ENCODE measurements at places on chromosomes 5 and 9.
A peak's percentile ranks its signal among the peaks of the same experiment; 100 is the strongest.

GRCh38 chr9:135008416-135008815, 79.1 kb upstream of the OLFM1 start:
- no peak for DNase-seq

DNA sequence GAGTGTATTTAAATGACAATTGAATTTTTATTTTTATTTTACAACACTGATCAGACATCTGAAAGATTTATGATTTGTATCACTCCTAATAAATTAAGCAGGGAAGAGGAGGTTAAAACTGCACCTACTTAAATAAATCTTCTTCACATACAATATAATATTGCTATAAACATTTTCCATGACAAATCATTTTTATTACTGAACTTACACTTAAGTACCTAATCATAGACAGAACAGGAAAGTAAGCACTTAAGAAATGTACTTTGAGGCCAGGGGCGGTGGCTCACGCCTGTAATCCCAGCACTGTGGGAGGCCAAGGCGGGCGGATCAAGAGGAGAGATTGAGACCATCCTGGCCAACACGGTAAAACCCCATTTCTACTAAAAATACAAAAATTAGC, 3.8 kb downstream of the PFDN1 start:
- DNase-seq, result no peak

DNA sequence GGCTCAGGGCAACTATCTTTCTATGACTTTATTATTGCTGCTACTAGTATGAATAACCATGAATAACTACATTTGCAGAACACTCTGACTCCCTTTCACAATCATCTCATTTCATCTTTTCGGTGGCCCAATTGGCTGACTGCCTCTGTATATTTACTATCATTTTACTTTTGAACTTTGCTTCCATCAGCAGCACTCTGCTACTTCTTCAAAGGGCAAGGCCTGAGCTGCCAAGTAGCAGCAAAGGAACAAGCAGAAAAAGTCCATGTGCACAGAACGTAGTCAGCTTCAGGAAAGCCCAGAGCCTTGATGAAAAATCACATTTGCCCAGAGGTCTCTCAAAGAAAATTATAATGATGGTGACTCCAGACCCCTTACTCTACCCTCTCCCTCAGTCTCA, 214.5 kb upstream of the PUM3 start:
- DNase-seq, result no peak

GRCh38 chr9:14236591-14236990, 77.3 kb downstream of the NFIB start:
- no peak for DNase-seq

GRCh38 chr9:129363216-129363873, 185.3 kb upstream of the IER5L start:
- no peak for DNase-seq

DNA sequence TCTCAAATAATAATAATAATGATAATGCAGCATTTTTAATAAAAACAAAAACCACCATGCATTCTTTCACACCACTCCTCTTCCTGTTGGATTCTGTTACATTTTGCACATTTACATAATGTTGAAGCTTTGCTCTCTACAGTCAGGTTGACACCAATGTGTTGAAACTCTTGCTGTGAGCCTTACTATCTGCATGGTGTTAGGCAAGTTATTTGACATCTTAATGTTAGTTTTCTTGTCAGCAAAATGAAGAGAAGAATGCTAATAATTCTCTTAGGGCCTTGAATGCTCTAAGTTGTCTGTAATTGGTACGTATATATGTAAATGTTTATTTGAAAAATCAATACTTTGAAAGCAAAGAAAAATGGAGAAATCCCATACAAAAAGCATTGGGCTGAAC, 525.5 kb upstream of the PTGER4 start:
- no peak for DNase-seq

DNA sequence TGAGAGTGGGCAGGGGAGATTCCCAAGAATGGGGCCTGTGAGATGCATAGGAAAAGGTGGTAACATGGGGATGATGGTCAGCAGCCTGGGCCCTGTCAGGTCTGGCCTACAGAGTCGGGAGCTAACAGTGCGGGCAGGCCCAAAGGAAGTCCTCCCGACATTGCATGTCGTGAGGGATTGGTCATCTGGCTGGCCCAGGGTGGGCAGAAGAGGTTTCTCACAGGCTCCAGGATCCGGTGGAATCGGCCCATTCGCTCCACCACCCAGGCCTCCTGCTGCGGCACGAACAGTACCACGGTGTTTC, 514 bp downstream of the STOML2 start:
- DNase-seq, result no peak

DNA sequence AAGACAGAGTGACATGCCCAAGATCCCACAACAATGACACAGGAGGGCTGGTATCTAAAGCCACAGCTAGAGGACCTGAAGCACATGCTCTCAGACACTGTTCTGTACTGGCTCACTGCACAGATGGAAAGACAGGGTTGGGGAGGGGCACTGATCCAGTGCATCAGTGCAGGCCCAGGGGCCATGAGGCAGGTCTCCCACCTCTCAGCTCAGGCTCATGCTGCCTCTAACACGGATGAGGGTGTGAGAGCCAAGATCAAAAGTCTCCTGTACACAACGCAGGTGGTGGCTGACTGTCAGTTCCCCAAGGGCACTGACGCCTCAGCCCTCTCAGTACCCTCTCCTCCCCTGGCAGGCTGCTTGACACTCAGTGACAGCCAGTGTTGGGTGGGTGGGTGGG, 10.9 kb downstream of the RAPGEF1 start:
- peak; percentile 52 for DNase-seq

DNA sequence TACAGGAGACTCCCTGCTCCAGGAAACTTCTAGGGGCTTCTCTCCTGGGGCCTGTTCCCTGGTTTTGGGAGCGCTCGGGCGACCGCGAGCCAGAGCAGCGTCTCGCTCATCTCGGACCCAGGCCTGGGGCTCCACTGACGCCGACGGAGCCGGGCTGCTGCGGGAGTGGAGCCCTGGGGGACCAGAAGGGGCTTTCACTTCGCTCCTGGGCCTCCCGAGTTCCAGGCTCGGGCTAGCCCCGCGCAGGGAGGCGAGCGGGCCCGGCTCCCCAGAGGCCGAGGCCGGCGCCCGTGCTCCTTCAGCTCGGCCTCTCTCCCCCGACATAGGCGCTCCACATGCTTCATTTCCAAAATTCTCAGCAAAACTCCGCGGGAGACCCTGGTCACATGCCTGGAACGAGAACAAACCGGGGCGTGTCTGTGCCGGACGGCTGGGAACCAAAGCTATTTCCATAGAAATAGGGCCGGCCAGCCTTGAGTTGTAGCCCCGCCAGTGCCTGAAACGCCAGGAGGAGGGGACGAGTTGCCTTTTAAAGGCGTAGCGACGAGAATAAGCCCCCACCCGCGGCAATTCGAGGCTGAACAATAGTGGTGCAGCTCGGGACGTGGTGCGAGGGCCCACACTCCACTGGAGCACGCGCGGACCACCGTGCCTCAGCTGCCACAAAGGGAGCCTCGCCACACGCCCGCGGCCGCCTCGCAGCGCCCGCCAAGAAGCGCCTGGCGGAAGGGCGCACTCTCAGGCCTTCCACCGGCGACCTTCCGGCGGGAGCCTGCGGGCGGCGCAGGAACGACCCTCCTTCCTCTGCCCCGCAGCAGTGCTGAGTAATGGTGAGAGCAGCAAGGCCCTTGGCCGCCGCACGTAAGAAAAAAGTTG, 1.1 kb upstream of the G3BP1 start:
- peak; percentile 5 for DNase-seq

DNA sequence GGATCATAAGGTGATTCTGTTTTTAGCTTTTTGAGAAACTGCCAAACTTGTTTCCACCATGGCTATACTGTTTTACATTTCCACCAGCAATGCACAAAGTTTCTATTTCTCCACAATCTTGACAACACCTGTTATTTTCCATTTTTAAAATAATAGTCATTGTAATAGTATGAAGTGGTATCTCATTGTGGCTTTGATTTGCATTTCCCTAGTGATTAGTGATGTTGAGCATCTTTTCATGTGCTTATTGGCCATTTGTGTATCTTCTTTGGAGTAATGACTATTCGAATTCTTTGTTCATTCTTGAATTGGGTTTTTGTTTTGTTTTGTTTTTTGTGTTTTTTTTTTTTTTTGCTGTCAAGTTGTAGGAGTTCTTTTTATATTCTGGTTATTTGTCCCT, 4.9 kb downstream of the GARNL3 start:
- DNase-seq, result no peak

DNA sequence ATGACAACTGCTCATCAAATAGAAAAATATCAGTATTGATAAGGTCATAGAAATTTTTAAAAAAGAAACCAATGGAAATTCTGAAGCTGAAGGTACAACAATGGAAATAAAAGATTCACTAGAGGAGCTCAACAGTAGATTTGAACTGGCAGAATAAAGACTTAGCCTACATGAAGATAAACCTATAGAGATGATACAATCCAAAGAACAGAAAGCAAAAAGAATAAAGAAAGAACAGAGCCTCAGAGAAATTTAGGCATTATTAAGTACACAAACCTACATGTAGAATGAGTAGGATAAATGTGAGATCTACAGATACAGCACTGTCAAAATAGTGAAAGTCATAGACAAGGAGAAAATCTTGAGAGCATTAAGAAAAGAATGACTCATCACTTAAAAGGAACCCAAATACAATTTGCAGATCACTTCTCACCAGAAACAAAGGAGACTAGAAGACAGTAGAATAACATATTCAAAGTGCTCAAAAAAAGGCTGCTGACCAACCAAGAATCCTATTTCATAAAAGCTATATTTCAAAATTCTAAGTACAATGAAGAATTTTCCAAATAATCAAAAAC, 47.8 kb upstream of the HTR4 start:
- no peak for DNase-seq

DNA sequence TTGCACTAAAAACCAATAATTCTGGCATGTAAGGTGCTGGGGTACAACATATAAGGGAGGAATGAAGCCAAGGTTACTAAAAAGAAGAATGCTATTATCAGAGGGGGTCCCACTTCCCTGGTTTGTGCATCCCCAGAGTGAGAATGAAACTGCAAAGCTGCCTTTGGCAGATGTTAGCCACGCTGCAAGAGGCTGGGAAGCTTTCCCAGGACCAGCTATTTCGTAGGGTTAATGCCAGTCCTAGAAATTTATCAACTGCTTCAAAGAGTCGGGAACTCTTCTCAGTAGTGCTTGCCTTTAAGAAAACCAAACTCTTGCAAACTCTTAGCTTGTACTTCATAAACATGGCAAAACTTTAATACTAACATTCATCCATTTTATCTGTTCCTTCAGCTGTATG, 87.5 kb upstream of the NR5A1 start:
- no peak for DNase-seq

GRCh38 chr9:69168709-69169217, 5.3 kb upstream of the TJP2 start:
- DNase-seq, result peak; percentile 31

DNA sequence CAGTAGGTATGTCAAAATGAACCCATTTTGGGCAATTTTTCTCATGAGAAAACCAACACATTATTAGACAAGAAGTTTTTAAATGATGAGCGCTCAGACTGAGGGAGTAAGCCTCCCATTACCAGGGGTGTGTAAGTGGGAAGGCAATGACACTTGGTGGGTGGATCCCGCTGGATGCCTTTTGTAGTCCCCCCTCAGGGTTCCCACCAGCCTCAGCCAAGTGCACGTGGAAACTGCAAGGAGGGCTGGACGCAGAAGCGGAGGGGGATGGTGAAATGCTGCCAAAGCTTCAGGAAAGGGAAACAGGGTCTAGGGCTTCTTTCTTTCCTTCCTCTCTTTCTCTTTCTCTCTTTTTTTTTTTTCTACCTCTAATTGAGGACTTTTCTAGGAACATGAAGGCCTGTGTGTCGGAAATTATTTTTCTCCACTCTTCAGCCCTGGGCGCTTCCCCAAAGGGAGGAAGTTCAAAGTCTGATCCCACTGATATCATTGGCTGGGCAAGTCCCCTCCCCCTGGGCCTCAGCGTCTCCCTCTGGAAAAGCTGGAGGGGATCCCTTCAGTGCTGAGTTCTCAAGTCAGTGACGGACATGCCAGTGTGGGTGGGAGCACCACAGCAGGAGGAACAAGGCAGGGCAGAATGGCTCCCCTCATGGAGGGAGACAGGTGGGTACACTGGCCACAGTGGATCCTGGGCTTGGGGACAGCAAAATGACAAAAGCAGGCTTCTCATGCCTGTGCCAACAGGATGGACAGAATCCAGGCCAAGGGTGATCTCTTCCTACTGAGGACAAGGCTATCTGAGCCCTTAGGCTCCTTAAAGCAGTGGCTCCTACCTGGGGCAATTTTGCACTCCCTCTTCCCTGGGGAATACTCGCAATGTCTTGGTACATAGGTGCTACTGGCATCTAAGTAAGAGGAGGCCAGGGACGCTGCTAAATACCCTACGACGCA, 23.9 kb upstream of the SLC25A51 start:
- DNase-seq, result no peak

- DNase-seq, result no peak
Measured at GRCh38 chr5:170368586-170368985, 20.6 kb downstream of the KCNMB1 start.
